ENCODE measurements at places on chromosomes 1 and 21.

GRCh38 chr1:157496121-157496526, 56.2 kb downstream of the FCRL5 start:
- peak; percentile 40 for DNase-seq

DNA sequence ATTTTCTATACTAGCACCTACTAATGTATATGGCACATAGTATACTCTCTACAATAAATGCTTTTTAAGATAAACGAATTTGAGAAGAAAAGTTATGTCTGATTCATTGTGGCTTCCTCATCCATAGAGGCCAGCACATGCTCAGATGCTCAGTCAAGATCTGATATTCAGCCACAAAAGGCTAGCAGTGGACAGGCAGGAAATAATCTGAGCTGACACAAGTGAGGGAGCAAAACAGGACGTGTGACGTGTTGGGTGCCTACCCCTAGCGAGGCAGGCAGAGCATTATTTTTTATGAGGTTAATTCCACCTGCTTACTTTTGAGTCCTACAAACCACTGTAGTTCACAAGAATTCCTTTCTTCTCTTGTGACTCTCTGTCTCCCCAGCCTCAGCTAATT, 550.9 kb downstream of the SMYD3 start:
- no peak for DNase-seq

DNA sequence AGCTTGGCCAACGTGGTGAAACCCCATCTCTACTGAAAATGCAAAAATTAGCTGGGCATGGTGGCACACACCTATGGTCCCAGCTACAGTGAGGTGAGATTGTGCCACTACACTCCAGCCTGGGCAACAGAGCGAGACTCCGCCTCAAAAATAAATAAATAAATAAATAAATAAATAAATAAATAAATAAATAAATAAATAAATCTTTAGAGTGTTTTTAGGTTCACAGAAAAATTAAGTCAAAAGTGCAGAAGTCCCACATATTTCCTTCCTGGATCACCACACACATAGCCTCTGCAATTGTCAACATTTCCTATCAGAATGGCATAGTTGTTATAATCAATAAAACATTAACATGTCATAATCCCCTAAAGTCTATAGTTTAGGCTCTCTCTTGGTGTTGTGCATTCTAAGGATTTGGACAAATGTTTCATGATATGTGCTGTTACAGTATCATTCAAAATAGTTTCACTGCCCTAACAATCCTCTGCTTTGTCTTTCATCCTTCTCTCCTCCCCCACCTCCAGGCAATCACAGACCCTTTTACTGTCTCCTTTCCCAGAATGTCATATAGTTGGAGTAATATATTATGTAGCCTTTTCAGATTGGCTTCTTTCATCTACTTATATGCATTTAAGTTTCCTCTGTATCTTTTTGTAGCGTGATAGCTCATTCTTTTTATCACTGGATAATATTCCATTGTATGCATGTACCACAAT, 58.3 kb downstream of the LAMC1 start:
- DNase-seq: no peak

- no peak for DNase-seq
Observed at GRCh38 chr21:25721987-25722386, 12.7 kb downstream of the ATP5PF start.

DNA sequence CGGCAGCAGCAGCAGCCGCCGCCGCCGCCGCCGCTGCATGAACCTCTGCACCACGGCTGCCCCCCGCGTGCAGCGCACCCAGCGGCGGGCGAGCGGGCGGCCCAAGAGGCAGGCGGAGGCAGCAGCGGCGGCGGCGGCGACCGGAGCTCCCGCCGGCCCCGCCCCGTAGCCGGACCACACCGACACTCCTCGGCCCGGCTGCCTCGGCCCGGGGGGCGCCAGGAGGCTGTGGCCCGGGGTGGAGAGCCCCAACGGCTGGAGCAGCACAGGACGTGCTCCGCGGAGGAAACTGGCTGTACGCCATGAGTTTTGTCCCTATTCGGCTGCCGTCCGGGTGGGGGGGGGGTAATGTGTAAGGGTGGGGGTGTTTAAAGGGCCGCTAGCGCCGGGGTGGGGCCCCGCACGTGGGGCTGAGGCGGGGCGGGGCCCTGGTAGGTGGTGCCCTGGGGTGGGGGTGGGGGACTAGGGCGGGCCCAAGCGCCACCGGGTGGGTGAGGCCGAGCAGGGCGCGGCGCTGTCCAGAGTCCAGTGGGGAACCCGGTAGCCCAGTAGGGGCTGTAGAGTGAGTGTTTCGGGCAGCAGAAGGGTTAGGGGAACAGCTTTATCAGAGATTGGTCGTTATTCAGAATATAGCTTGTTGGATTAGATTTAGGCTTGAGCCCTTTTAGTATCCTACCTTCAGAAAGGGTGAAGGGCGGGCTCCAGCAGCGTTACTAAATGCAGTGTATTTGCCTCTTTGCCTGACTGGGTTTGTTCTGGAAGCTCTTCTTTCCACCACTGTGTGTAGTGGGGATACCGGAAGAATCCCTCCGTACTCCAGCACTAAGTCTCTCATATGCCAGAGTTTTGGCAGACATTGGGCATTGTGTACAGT, at the start of gene FAM78B:
Gene FAM78B, minus strand, starts transcription at position 304 of the 874 bp plus-strand sequence. CDS start 753 bp downstream, outside the sequence.
- peak; percentile 74 for DNase-seq

DNA sequence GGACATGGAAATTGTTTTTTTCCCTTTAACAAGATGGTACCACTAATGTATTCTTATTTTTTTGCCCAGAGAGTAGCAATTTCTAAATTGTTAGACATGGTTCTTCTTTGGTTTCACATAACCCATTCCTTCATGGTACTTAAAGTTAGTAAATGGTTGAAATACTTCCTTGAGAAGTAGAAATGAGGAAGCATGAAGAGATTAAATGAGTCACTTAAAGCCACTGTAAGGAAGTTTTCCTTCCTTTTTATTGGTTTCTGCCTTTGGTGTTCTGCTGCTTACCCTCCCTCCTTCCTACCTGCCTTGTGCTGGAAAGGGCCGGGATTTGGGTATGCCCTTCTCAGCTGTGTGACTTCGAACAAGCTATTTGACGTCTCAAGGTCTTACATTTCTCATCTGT, 101.0 kb downstream of the KIF26B start:
- no peak for DNase-seq

- no peak for DNase-seq
Observed at GRCh38 chr1:10631121-10631810, 156.5 kb downstream of the PEX14 start.

GRCh38 chr1:235411489-235412486, 44.6 kb downstream of the TBCE start:
- no peak for DNase-seq

- no peak for DNase-seq
Observed at GRCh38 chr1:174883409-174883808, 116.3 kb upstream of the CACYBP start.

Data from nephron progenitor cell (in vitro differentiated cells).